Gastroesophageal sphincter (tissue), 4 donors: ENCODE measurements at places on chromosomes 2 and 18. TPM values are rescaled to one million over a fixed set of nuclear protein-coding genes. Genes with fewer than 3 reads are reported as not detected.

- no peak overlapping the region for H3K4me3 ChIP-seq
- no peaks in the 10 kb centered on the region for H3K36me3 ChIP-seq
- H3K4me1 ChIP-seq, result peaks cover 50% of the 10 kb centered on the region
- H3K27ac ChIP-seq, result peak overlapping the region; percentile 19
Measured at GRCh38 chr2:217832115-217832514, 170.7 kb downstream of the TNS1 start.

- H3K27ac ChIP-seq, result no peak overlapping the region
- H3K27me3 ChIP-seq, result no peaks in the 10 kb centered on the region
- ATAC-seq, result no peak
- no peaks in the 10 kb centered on the region for H3K4me1 ChIP-seq
- no peak overlapping the region for H3K4me3 ChIP-seq
Measured at GRCh38 chr2:4962419-4962818, 729.8 kb upstream of the SOX11 start.

DNA sequence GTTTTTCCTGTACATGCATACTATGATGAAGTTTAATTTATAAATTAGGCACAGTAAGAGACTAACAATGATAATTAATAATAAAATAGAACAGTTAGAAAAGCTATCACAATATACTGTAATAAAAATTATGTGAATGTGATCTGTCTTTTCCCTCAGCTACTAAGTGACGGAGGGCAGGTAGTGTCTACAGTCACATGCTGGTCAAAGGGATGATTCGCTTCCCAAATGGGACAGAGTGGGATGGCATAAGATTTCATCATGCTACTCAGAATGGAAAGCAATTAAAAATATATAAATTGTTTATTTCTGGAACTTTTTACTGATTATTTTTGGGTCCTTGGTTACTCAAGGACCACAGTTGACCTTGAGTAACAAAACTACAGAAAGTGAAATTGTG lies 71.5 kb downstream of the DAW1 start:
- H3K36me3 ChIP-seq, result no peaks in the 10 kb centered on the region
- H3K4me3 ChIP-seq, result no peak overlapping the region
- H3K4me1 ChIP-seq, result no peaks in the 10 kb centered on the region
- no peak overlapping the region for H3K27ac ChIP-seq

MYL12B gene
- total RNA-seq, result 218 TPM

GMCL1 gene
- 10.6 TPM for total RNA-seq

EN1 gene
- not detected for total RNA-seq
